ENCODE measurements at places on chromosomes 7 and 10. TPM values are rescaled to one million over a fixed set of nuclear protein-coding genes. Genes with fewer than 3 reads are reported as not detected.

Gene CLRN3
- total RNA-seq: not detected

Gene NPY4R
- total RNA-seq: not detected

Gene PNLIPRP2
- not detected for total RNA-seq

Gene RARRES2
- 26.3 TPM for total RNA-seq

Gene COL26A1
- 39.2 TPM for total RNA-seq

DNA sequence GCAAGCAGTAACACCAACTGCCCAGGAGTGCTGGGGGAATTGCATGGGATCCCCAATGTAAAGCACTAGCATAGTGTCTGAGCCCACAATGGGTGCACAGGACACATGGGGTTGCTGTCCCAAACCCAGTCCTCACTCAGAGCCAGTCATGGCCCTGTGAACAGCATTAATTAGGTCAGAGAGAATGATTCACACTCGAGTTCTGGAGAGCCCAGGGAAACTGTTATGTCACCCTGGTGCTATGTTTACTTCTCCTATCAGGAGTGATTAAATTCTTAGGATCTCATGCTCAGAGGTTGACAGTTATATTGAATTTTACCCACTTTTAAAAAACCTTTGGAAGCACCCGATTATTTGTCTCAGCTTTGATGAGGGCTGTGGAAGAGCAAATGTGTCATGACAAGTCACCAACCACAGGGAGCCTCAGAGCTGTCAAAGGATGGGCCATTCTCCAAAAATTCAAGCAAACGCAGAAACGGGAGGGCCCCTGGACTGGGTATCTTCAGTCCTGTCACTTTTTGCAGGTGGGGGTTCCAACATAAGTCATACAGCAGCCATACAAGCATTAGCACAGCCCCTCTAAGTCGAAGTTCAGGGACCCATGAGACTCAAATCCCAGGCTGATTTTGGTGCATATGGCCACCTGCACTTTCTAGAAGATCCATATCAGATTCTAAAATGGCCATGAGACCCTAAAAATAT is 1.3 kb upstream of the RASSF4 start:
- H3K4me3 ChIP-seq: peak overlapping the region; percentile 92
- H3K4me1 ChIP-seq: peaks cover 76% of the 10 kb centered on the region
- no peaks in the 10 kb centered on the region for H3K27me3 ChIP-seq
- peaks cover 4% of the 10 kb centered on the region for H3K36me3 ChIP-seq

GRCh38 chr7:149289856-149290255 is 27.9 kb downstream of the ZNF783 start:
- peaks cover 6% of the 10 kb centered on the region for H3K4me1 ChIP-seq
- peaks cover 7% of the 10 kb centered on the region for H3K27me3 ChIP-seq
- no peak for DNase-seq
- H3K36me3 ChIP-seq: no peaks in the 10 kb centered on the region
- H3K4me3 ChIP-seq: no peak overlapping the region

- H3K36me3 ChIP-seq: peaks cover 6% of the 10 kb centered on the region
- H3K27me3 ChIP-seq: no peaks in the 10 kb centered on the region
- peak; percentile 63 for DNase-seq
Observed at GRCh38 chr10:103884681-103885139, 29.3 kb upstream of the SH3PXD2A start.

- H3K27me3 ChIP-seq: no peaks in the 10 kb centered on the region
- peaks cover 16% of the 10 kb centered on the region for H3K36me3 ChIP-seq
- H3K4me1 ChIP-seq: no peaks in the 10 kb centered on the region
- no peak overlapping the region for H3K4me3 ChIP-seq
- no peak for DNase-seq
- H3K27ac ChIP-seq: no peak overlapping the region
Observed at GRCh38 chr7:4058158-4058557, 623.9 kb upstream of the FOXK1 start.

DNA sequence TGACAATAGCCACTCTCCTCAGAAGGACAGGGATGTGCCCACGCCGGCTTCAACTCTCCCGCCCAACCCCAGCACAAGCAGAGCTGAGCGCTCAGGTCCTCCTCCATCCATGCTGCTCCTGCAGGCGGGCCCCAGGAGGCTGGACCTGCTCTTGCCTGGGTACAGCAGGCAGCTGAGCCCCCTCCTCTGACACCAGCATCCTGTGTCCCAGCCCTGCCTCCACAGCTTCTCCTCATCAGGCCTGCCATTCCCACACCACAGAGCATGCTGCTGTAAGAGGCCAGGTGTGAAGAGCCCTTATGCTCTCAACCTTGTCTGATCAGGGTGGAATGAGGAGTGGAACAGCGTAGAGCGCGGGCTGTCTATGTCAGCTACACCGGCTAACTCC is 302.2 kb downstream of the PTPRN2 start:
- no peak overlapping the region for H3K4me3 ChIP-seq
- H3K27me3 ChIP-seq: no peaks in the 10 kb centered on the region
- DNase-seq: no peak
- no peaks in the 10 kb centered on the region for H3K4me1 ChIP-seq

GRCh38 chr7:101884671-101885596 is 67.5 kb downstream of the CUX1 start:
- H3K27me3 ChIP-seq: no peaks in the 10 kb centered on the region
- no peak overlapping the region for H3K27ac ChIP-seq
- H3K4me1 ChIP-seq: peaks cover 51% of the 10 kb centered on the region
- no peak for DNase-seq

DNA sequence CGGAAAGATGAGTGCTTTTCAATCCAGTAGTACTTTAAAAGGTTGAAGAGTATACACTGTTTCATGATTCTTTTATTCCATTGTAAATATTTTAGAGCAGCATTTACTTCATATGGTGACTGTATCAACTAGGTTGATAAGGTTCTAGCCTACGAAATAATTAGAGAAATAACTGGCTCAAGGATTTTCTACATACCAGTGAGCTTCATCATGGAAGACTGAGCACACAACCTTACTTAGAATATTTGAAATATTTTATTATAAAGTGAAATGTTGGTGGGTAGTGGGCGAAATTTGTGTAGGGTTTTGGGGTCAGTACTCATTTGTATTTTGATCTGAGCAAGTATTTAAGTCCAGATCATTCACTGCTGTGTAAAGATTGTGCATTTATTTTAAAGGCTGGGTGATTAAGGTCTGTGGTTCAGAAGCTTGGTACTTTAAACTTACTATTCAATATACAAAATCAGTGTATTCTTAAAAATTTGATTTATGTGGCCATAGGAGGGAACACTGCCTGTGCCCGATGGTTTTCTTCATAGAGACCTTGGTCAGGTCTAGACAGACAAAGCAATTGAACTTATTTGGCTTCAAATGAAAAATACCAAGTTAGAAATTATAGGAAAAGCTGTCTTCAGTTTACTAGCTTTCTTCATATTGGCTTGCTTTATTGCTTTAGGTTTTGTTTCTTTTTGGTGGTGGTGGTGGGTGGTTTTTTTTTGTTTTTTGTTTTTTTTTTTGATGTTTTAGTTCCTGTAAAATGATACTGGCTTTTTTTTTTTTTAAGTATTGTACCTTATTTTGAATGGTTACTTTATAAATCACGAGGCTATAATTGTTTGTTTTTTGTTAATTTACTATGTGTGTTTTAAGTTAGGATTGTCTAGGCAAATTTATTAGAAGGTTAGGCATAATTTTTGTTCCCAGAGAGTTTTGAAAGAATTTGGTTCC is 3.0 kb downstream of the KMT2E start:
- H3K4me1 ChIP-seq: peaks cover 47% of the 10 kb centered on the region
- peak overlapping the region; percentile 100 for H3K4me3 ChIP-seq
- peaks cover 9% of the 10 kb centered on the region for H3K36me3 ChIP-seq
- H3K27me3 ChIP-seq: peaks cover 13% of the 10 kb centered on the region

- H3K4me1 ChIP-seq: peaks cover 15% of the 10 kb centered on the region
- DNase-seq: no peak
- no peaks in the 10 kb centered on the region for H3K27me3 ChIP-seq
- H3K36me3 ChIP-seq: no peaks in the 10 kb centered on the region
- no peak overlapping the region for H3K4me3 ChIP-seq
- H3K27ac ChIP-seq: no peak overlapping the region
Observed at GRCh38 chr10:76558996-76559891, 1078.4 kb downstream of the KCNMA1 start.

DNA sequence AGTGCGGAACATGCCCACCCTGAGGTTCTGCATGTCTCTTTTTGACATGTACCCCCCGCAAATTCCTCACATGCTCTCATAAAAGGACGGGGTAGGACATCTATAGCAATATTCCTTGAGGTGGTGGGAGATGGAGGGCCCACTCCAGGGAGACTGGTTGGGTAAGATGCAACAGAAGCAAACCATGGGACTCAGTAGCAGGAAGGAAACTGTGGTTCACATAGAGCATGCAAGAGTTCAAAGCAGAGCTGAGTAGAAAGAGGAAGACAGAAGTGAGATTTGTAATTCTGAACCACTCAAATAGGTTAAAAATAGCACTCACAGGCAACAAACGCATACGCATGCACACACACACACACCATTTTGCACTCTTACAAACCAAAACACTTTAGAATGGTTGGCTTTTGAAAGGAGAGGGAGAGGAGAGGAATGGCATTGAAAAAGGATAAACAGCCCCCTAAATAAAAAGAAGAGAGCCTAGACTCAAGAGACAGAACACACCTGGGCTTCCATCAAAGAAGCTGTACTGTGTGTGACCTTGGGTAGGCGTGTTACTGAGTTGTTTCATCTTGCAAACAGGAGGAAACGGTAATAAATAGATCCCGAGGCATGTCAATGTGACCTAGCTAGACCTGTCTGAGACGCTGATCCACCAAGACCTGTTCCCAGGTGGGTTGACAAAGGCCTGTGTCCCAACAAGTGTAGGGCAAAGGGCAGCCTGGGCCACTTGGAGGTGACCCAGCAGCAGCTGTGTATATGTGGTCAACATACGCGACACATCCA is 77.6 kb upstream of the LRRC4 start:
- H3K4me3 ChIP-seq: no peak overlapping the region
- no peak for DNase-seq
- H3K36me3 ChIP-seq: peaks cover 3% of the 10 kb centered on the region
- H3K4me1 ChIP-seq: peaks cover 5% of the 10 kb centered on the region

GRCh38 chr10:77268721-77269120 is 368.9 kb downstream of the KCNMA1 start:
- H3K27ac ChIP-seq: no peak overlapping the region
- H3K4me1 ChIP-seq: peaks cover 17% of the 10 kb centered on the region
- no peaks in the 10 kb centered on the region for H3K36me3 ChIP-seq
- H3K27me3 ChIP-seq: peaks cover 11% of the 10 kb centered on the region

GRCh38 chr7:82566752-82567151 is 123.2 kb upstream of the CACNA2D1 start:
- no peak overlapping the region for H3K27ac ChIP-seq
- no peak for DNase-seq
- H3K36me3 ChIP-seq: no peaks in the 10 kb centered on the region
- H3K4me1 ChIP-seq: no peaks in the 10 kb centered on the region

DNA sequence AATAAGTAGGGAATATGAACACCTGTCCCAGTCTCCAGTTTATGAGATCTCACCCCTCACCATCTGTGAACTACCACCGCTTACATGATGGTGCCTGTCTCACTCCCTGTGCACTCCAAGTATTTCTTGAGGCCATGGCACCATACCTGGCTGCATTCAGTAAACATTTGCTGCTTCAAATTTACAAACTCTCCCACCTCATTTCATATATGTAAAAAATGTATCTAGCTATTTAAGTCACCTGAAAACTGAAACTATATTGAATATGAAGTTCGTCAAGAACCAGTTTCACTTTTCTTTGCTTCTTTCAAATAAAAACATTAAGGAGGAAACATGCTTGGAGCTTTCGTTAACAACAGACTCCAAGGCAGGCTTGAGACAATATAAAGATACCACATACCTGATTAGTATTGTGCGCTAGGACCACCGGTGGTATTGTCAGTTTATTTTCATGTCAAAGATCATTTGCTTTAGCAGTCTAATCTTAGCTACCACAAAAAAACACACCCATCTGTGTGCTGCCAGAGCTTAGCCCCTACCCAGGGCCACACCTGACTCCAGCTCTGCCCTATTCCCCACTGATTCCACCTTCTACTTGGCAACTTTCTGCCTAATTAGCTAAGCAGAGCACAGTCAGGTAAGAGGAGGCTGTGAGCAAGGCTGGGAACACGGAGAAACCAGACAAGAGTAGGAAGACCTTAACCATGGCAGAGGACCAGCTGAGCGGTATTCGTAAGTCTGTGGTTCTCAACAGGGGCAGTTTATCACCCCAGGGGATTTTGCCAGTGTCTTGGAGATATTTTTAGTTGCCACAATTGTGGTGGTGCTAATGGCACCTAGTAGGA is 92.0 kb downstream of the ZFAND4 start:
- H3K27ac ChIP-seq: no peak overlapping the region
- H3K4me3 ChIP-seq: no peak overlapping the region
- no peak for DNase-seq
- H3K27me3 ChIP-seq: no peaks in the 10 kb centered on the region
- no peaks in the 10 kb centered on the region for H3K4me1 ChIP-seq

GRCh38 chr10:69649786-69650550 is 19.9 kb downstream of the FAM241B start:
- no peaks in the 10 kb centered on the region for H3K27me3 ChIP-seq
- peak overlapping the region; percentile 34 for H3K4me3 ChIP-seq
- peak overlapping the region; percentile 19 for H3K27ac ChIP-seq
- no peaks in the 10 kb centered on the region for H3K36me3 ChIP-seq

- no peak overlapping the region for H3K27ac ChIP-seq
- no peak for DNase-seq
- H3K27me3 ChIP-seq: peaks cover 38% of the 10 kb centered on the region
- peak overlapping the region; percentile 44 for H3K4me3 ChIP-seq
- no peaks in the 10 kb centered on the region for H3K4me1 ChIP-seq
Observed at GRCh38 chr7:76259124-76260093, 43.1 kb upstream of the HSPB1 start.

- H3K4me1 ChIP-seq: peaks cover 4% of the 10 kb centered on the region
- H3K27ac ChIP-seq: no peak overlapping the region
- peaks cover 13% of the 10 kb centered on the region for H3K36me3 ChIP-seq
- DNase-seq: no peak
- no peaks in the 10 kb centered on the region for H3K27me3 ChIP-seq
- H3K4me3 ChIP-seq: no peak overlapping the region
Observed at GRCh38 chr7:128954150-128954549, 16.4 kb downstream of the IRF5 start.

DNA sequence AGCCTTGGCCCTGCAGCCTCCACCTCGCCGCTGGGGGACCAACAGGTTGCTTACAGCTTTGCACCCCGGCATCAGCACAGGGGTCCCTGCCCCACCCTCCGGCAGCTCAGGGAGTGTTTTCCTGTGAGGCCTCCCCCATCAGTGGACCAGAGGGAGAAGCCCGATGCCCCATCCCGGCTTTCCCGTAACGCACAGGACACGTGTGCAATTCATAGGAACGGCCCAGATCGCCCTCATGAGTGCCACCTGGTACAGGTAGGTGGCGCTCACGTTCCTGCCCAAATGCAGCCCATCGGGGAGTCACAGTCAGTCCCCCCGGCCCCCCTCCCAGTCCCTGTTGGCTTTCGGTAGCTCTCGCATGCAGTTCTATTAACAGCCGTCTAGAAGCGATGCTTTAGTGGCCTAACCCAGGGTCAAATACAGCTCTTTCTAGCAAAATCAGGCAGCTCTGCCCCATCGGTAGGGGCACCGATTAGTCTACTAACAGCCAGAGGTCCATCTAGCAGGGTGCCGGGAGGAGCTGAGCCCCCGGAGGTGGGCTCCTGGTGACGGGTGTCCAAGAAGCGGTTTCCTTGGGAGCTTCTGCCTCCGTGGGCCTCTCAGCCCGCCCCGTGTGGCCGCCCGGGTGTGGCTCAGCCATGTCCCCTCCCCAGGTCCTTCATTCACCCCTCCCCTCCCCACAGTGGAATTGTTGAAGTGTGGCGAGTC is 48.4 kb upstream of the GTF2IRD1 start:
- peaks cover 4% of the 10 kb centered on the region for H3K4me1 ChIP-seq
- no peaks in the 10 kb centered on the region for H3K27me3 ChIP-seq
- peak; percentile 18 for DNase-seq
- H3K4me3 ChIP-seq: no peak overlapping the region

All from neural crest cell (in vitro differentiated cells).